ENCODE measurements at places on chromosomes 7 and 10.

- DNase-seq = no peak
These were observed 1.1 kb upstream of the ZNF503 start for GRCh38 chr10:75402486-75403143.

- no peak for DNase-seq
These were observed 53.8 kb downstream of the TMEM26 start for GRCh38 chr10:61399406-61399805.

- DNase-seq = no peak
These were observed 56.6 kb upstream of the ANK3 start for GRCh38 chr10:60446070-60446833.

- no peak for DNase-seq
These were observed 128.4 kb downstream of the ALOX5 start for GRCh38 chr10:45502458-45502857.

- no peak for DNase-seq
These were observed 179.2 kb upstream of the AUTS2 start for GRCh38 chr7:69418869-69419670.

GRCh38 chr7:36937754-36938563, 213.7 kb upstream of the AOAH start:
- DNase-seq = no peak

- DNase-seq = no peak
These were observed 104.5 kb downstream of the CYP26A1 start for GRCh38 chr10:93178226-93178625.

GRCh38 chr7:92758796-92759431, 77.5 kb downstream of the CDK6 start:
- DNase-seq = no peak

DNA sequence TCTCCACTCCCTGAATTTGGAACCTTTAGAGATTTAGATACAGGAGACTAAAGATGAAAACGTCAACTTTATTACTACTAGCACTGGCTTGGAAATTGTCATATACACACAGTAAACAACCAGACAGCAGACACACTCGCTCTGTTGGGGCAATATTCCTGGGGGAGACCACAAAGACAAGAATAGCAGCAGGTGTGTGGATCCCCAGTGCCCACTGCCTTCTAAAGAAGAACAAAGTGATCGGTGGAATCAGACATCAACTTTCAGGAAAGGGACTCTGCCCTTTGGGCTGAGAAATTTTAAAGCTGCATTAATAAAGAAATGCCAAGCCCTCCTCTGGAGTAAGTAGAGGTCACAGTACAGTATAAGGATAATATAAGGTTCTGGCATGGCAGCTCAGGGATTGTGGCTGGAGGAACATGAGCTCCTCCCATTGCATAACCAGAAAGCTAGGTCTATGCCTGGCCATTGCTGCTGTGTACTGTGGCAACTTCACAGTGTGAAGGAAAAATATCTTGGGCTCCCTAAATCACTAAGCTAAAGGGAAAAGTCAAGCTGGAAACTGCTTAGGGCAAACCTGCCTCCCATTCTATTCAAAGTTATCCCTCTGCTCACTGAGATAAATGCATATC, 57.1 kb upstream of the ANKRD1 start:
- no peak for DNase-seq

GRCh38 chr10:77618117-77618516, 19.5 kb downstream of the KCNMA1 start:
- DNase-seq = no peak

DNA sequence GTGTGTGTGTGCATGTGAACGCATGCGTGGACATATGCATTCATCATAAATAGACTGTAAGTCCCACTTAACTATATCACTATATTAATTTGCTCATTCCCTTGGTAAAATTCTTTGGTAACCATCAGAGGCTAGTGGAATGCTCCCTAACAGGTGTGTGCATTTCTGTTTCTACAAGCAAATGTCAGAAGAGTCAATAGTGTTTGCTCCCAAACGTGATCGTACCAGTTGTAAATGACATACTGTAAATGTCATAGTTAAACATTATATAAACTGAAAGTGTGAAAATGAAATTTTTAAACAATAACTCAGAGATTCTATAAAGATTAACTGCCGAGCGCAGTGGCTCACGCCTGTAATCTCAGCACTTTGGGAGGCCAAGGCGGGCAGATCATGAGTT, 94.6 kb downstream of the ANLN start:
- DNase-seq = no peak

DNA sequence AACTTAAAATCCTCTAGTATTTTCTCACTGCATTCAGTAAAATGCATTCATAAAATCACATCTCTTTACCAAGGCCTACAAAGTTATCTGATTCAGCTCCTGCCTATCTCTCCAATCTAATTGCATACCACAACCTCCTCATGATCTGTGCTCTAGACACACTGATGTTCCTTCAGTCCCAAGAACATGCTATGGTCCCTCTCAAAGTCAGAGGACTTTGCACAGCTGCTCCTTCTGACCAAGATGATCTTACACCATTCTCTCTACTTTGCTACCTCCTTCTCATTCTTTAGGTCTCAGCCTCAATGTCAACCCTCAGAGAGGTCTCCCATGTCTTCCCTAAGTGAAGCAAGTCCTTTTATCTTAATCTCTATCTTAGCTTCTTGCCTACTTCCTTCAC, 45.5 kb downstream of the CAV1 start:
- DNase-seq = no peak

- DNase-seq = no peak
These were observed 48.7 kb upstream of the CNTNAP2 start for GRCh38 chr7:146067880-146068279.

- no peak for DNase-seq
These were observed 193.8 kb upstream of the KLF6 start for GRCh38 chr10:3978761-3979160.

GRCh38 chr7:96320442-96320841, 1.5 kb downstream of the SLC25A13 start:
- DNase-seq = no peak

DNA sequence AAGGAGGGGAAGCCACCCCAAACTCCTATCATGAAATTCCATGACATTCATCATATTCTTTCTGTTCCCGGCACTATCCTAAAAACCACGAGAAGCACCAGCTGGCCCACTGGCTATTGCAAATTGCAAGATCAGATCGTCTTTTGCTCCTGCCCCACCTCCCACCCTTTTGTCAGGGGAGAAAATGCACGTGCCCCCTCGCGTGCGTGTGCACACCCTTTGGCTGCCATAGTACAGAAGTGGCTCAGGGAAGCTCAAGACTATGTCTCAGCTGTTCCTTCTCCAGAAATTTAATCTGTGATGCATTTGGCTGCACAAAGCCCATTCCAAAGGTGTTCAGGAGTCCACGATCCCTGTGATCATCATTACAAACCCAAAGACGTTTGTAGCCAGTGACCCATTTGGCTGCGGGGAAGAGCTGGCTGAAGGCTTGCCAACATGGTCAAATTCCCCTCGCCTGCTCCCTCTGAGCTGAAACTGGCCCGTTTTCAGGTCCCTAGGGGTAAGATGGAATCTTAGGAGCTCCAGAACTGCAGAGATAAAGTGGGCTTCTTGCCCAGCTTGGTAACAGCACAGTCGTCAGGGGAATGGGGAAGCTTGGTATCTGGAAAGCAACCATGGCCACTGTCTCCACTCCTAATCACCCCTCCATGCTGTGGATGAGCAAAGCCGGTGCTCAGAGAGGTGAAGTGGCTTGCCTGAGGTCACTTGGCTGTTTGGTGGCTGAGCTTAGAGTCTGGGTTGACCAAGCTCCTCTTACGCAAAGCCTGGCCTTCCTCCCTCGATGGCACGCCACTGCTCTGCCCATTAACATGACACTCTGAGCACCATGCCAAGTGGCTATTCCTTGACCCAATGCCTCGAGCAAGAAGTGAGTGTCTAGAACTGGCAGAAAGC, 155.4 kb downstream of the NEURL1 start:
- no peak for DNase-seq

GRCh38 chr10:58956926-58957325, 219.5 kb upstream of the PHYHIPL start:
- DNase-seq = no peak

DNA sequence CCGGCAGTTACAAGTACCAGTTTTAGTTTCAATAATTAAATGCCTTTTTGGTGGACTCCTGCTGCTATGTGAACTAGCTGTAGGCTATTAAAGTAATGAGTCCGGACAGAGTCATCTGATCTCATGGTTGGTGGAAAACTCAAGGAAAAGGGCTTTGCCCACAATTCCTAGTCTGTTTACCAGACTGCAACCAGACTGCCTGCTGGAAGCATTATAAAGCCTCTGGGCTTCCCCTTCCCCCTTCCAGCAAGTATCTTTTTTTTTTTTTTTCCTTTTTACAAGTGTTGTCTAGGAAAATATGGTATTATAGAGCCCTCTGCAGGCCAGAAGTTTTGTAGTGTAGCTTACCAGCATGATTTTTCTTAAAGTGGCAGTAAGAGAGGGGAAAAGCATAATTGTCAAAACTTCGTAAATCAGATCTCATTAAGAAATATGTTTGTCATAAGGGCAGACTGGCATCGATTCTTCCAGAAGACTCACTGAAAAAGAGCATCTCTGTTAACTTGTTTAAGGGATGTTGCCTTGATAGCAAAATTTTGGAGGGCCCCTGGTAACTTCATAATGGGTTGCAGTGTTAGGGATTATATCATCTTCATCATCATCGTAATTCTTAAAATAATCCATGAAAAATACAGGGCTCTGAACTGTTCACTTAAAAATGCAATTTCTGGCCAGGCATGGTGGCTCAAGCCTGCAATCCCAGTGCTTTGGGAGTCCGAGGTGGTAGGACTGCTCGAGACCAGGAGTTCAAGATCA, 181.3 kb downstream of the TAX1BP1 start:
- DNase-seq = peak; percentile 8

- DNase-seq = no peak
These were observed 12.5 kb upstream of the CALD1 start for GRCh38 chr7:134766779-134767519.

DNA sequence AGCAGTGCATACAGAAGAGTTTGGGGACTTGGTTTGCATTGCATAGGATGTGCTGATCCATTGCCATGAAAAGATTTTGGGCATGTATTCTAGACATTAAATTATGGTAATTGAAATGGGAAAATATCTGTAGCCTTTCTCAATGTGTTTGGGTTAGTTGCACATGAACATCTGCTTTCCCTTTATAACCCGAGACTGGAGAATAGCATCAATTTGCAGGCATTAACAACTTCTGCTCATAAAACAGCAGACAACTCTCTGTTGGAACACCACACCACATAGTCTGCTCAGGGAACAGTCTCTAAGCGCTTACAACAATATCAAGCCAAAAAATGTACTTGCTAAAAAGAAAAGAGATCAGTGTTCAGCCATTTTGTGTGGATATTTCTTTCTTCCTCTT, 1391.1 kb upstream of the LRRTM3 start:
- no peak for DNase-seq

- peak; percentile 26 for DNase-seq
These were observed 236.9 kb upstream of the TMEM229A start for GRCh38 chr7:124269774-124270173.

- no peak for DNase-seq
These were observed 67.8 kb upstream of the CDK13 start for GRCh38 chr7:39882148-39882784.

GRCh38 chr10:129864601-129865126, 99.4 kb downstream of the EBF3 start:
- DNase-seq = no peak

DNA sequence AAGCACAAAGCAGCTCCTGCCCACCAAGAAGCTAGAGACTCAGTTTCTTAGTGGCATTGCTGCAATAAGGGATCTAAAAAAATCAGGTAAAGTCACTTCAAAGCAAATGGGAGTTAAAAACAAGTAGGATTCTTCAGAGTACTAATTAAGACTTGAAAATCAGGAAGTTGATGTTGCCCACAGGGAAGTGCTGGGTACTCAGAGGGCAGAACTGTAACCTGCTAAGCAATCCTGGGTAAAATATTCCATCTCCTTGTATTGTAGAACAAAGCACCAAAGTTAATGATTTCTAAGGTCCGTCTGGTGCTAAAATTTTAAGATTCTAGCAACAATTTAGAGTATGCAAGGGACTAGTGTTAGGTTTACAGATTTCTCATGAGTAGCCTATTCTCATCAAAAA, 8.3 kb downstream of the PEX1 start:
- DNase-seq = no peak

GRCh38 chr7:149690688-149691446, 82.5 kb downstream of the ZNF467 start:
- peak; percentile 12 for DNase-seq

GRCh38 chr7:30074422-30075030, 46.3 kb downstream of the PLEKHA8 start:
- no peak for DNase-seq

- no peak for DNase-seq
These were observed 44.5 kb upstream of the MRPS16 start for GRCh38 chr10:73296946-73297345.

GRCh38 chr10:35265435-35265834, 70.9 kb upstream of the CCNY start:
- DNase-seq = no peak

GRCh38 chr10:63574011-63574410, 52.8 kb downstream of the REEP3 start:
- DNase-seq = no peak

GRCh38 chr7:142750321-142750938, 1.2 kb downstream of the PRSS1 start:
- DNase-seq = no peak

GRCh38 chr7:93258661-93259060, 26.5 kb downstream of the VPS50 start:
- no peak for DNase-seq

DNA sequence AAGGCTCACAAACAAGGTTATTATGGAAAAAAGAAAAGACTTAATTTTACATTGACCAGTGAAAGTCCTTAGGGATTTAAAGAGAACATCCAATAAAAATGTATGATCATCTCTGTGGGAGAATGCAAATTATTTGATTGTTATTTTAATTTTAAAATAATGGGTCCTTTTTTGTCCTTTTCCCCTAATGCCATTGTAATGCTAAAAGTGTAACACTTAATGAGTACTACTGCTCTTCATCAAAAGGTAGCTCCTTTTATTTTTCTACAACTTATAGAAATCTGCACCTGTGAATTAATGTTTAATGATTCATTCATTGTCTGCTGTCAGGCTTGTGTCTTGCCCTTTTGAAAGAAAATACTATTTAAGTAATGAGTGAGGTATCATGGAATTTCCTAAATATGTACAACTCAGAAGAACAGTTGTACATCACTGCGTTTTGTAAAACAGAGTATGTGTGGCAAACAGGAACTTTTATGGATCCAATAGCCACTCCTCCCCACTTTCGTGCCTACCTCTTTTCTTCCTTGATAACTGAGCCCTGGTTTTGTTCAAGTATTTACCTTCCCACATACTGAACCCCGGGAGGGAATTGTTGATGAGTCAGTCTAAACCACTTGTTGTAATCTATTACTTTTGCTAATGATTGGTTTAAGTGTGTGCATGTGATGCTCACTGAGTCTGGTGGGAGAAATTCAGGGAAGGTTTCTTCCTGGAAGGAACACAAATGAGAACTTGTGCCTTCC, 19.9 kb upstream of the TRUB1 start:
- no peak for DNase-seq

All from CMK (cell line).